ENCODE measurements at places on chromosomes 5 and 9. TPM values are rescaled to one million over a fixed set of nuclear protein-coding genes. Genes with fewer than 3 reads are reported as not detected.

GRCh38 chr9:9215050-9215449 lies 1397.8 kb downstream of the PTPRD start:
- H3K4me1 ChIP-seq = peaks cover 2% of the 10 kb centered on the region
- no peaks in the 10 kb centered on the region for H3K27me3 ChIP-seq
- H3K27ac ChIP-seq = no peak overlapping the region
- H3K36me3 ChIP-seq = no peaks in the 10 kb centered on the region

DNA sequence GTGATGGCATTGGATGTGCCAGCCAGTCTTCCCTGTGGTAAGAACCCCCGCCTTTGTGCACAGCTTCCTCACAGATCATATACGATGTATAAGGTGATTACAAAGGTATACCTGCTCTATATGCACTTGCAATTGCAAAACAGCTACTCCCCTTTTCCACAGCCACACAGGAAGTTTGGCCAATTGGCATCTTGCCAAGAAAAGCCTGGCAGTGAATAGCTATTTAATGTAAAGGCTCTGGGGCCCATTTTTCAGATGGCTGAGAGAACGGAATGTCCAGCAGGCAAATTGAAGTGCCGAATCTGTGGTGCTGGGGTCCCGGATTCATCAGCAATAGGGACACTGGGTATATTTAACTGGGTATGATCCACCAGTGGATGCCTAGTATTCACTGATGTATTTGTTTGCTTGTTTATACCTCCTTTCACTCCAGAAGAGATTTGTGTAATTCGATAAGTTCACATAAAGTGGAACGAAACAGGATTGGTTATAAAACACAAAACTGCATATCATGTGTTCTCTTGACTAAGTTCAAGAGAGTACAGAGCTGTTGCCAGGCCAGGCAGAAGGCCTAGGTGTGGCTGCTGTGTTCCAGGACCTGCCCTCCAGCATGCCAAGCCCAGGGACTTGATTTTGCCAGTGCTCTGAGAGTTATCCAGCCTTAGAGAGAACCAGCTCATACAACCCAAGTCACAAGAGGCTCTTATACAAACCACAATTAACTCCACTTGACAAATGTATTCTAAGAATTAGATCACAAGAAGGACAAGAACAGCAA lies 27.7 kb upstream of the GABRP start:
- peak; percentile 13 for DNase-seq
- peaks cover 5% of the 10 kb centered on the region for H3K27me3 ChIP-seq
- H3K4me1 ChIP-seq = peaks cover 12% of the 10 kb centered on the region
- H3K4me3 ChIP-seq = no peak overlapping the region
- no peaks in the 10 kb centered on the region for H3K36me3 ChIP-seq

Gene SLC4A9
- 0.04 TPM for total RNA-seq

Gene SEMA5A
- 26.5 TPM for total RNA-seq

GRCh38 chr9:109250311-109250741 lies 70.5 kb downstream of the EPB41L4B start:
- H3K36me3 ChIP-seq = no peaks in the 10 kb centered on the region
- peaks cover 5% of the 10 kb centered on the region for H3K4me1 ChIP-seq
- no peak for DNase-seq
- H3K27ac ChIP-seq = no peak overlapping the region

DNA sequence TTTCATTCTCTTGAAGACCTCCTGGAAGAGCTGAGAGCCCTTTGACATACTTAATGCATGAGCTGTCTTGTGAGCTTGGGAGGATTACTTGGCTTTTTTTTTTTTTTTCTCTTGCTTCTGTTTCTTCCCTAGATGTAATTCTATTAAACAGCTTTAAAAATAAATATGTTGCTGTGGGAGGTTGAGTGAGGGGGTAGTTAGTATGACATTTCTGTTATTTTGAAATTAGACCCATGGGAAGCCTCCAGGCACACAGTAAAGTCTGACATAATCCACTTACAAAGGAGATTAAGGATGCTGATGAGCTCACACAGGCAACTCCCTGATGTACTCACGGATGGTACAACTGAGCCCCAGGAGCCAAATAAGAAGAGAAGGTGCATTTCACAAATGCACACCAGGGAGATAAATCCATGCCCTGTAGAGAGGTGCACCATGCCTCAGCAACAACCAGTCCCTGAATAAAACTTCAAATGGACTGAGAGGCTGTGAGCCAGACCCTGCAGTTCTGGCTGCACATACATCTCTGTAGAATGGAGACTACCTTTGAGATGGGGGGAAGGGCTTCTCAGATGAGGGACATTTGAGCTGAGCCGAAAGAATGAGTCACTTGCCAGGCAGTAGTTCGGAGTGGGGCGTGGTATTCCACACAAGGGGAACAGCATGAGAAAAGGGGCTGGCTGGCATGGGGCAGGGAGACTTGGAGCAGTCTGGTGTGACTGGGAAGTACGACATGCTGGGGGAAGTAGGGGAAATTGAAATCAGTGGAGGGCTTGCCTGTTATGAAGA lies 68.7 kb downstream of the ACTL7B start:
- H3K27ac ChIP-seq = no peak overlapping the region
- peak; percentile 78 for DNase-seq
- H3K36me3 ChIP-seq = no peaks in the 10 kb centered on the region
- H3K4me3 ChIP-seq = no peak overlapping the region
- peaks cover 28% of the 10 kb centered on the region for H3K4me1 ChIP-seq

DNA sequence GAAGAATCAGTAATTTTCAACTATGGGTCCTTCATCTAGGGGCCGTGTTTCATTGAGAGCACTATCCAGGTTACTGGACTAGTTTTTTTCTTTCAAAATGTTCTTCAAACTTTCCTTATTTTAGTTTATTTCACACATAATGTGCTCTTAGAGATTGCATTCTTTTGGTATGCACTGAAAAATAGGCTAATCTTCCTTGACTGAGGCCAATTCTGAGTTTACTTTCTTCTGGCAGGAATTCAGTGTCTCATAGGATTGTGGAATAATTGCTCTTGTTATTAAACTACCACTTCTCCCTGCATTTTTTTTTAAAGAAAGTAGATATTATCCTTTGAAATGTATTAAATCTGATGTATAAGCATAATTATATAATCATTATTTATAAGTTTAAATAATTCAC lies 624.5 kb downstream of the RAB3C start:
- H3K36me3 ChIP-seq = no peaks in the 10 kb centered on the region
- no peak overlapping the region for H3K4me3 ChIP-seq
- DNase-seq = peak; percentile 73
- no peaks in the 10 kb centered on the region for H3K27me3 ChIP-seq
- H3K4me1 ChIP-seq = peaks cover 5% of the 10 kb centered on the region

DNA sequence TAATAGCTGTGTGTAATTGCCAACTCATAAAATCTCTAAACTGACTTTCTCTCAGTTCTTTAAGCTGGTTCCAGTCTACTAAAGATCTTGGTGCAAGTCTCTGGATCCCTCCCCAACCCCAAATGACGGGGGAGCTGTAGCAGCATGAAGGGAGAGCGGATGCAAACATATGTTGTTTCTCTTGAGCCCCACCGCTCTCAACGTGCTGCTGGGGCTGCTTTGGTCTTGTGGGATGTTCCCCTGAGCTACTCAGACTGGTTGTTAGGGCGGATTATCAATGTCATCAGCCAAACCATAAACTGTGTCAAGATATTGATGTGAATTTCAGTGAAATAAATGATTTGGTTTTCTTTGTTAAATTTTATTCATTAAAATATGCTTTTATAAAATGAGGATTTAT lies 40.9 kb upstream of the APC start:
- no peaks in the 10 kb centered on the region for H3K27me3 ChIP-seq
- H3K4me1 ChIP-seq = no peaks in the 10 kb centered on the region
- DNase-seq = no peak
- H3K4me3 ChIP-seq = no peak overlapping the region
- no peaks in the 10 kb centered on the region for H3K36me3 ChIP-seq

DNA sequence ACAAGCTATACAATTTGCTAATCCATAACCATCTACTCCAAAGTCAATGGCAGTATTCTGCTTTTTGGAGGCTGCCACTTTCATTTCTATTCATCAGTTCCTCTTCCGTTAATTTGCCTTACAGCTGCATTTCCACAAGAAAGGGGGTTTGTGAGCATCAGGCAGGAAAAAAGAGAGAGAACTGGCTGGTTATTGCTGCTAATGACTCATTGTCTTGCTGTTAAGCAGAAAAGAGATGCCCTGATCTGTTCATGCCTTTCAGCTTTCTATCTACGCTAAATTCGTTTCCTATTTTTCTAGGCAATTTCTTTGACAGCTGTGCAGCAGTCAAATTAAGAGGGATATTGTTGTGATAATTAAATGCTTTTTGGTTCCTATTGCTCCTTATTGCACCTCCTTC lies 65.9 kb upstream of the GNAQ start:
- no peaks in the 10 kb centered on the region for H3K27me3 ChIP-seq
- no peak overlapping the region for H3K27ac ChIP-seq
- H3K4me3 ChIP-seq = no peak overlapping the region
- DNase-seq = peak; percentile 70

DNA sequence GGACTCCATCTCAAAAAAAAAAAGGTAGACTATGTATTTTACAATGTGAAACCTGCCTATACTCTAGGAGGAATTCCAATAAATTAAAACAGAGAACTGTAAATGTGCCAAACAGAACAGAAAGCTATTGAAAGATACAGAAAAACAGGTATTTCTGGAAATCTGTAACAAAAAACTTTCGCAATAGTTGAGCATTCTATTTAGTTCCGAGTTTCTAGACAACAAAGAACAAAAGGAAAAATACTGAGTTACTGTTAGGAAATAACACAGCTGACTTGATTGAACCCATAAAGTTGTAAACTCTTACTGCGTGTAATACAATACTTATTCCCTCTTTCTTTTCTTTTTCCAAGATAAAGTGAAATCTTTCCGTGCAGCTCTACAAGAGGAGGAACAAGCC lies 18.6 kb downstream of the DIMT1 start:
- no peak overlapping the region for H3K27ac ChIP-seq
- no peaks in the 10 kb centered on the region for H3K27me3 ChIP-seq
- H3K4me1 ChIP-seq = no peaks in the 10 kb centered on the region
- DNase-seq = no peak
- peaks cover 26% of the 10 kb centered on the region for H3K36me3 ChIP-seq
- no peak overlapping the region for H3K4me3 ChIP-seq

Gene PRR7
- 0.93 TPM for total RNA-seq

GRCh38 chr5:39203275-39203922 lies 16.0 kb downstream of the FYB1 start:
- H3K4me1 ChIP-seq = no peaks in the 10 kb centered on the region
- no peaks in the 10 kb centered on the region for H3K27me3 ChIP-seq
- no peaks in the 10 kb centered on the region for H3K36me3 ChIP-seq
- no peak overlapping the region for H3K27ac ChIP-seq
- no peak overlapping the region for H3K4me3 ChIP-seq
- no peak for DNase-seq

Gene DMRT3
- total RNA-seq = 0.09 TPM

DNA sequence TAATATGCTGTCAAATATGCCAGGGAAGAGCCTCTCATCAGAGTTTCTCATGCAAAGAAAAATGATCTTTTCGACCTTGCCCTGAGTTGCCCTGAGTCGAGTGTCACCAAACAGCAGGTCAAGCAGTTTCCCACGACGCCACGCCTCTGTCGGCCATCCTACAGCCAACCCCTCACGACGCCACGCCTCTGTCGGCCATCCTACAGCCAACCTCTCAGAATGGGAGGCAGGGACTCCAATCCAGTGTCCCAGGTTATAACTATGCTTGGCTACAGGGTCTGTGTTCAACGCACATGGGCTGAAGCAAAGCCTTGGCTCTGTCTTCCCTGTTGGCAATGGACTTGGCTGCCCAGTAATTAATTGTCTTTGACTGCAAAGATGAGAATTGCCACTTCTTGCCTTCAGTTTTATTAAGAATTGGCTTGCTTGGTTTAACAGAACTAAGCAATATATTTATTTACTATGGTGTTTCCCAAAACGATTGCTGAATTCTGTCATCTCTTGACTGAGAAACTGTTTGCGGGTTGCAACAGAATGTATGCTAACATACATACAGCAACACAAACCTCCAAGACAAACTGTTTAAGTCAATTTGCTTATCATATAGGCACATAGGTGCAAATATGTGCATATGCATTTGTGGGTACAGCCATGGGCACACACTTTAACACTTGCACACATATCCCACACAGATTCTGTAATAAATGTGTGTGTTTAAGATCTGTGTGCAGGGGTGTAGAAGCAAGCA lies 352.9 kb downstream of the GLIS3 start:
- H3K4me3 ChIP-seq = no peak overlapping the region
- DNase-seq = no peak
- H3K27me3 ChIP-seq = no peaks in the 10 kb centered on the region
- no peaks in the 10 kb centered on the region for H3K36me3 ChIP-seq
- H3K4me1 ChIP-seq = no peaks in the 10 kb centered on the region
- no peak overlapping the region for H3K27ac ChIP-seq
